ENCODE measurements at places on chromosomes 4 and X. TPM values are rescaled to one million over a fixed set of nuclear protein-coding genes. Genes with fewer than 3 reads are reported as not detected.

FRMD7 gene
- total RNA-seq = 0.44 TPM

GPR34 gene
- total RNA-seq = not detected

DCX gene
- not detected for total RNA-seq

FAM47E gene
- total RNA-seq = 0.55 TPM

ATP1B4 gene
- total RNA-seq = not detected

GAGE13 gene
- total RNA-seq = not detected

ARR3 gene
- total RNA-seq = not detected

DNA sequence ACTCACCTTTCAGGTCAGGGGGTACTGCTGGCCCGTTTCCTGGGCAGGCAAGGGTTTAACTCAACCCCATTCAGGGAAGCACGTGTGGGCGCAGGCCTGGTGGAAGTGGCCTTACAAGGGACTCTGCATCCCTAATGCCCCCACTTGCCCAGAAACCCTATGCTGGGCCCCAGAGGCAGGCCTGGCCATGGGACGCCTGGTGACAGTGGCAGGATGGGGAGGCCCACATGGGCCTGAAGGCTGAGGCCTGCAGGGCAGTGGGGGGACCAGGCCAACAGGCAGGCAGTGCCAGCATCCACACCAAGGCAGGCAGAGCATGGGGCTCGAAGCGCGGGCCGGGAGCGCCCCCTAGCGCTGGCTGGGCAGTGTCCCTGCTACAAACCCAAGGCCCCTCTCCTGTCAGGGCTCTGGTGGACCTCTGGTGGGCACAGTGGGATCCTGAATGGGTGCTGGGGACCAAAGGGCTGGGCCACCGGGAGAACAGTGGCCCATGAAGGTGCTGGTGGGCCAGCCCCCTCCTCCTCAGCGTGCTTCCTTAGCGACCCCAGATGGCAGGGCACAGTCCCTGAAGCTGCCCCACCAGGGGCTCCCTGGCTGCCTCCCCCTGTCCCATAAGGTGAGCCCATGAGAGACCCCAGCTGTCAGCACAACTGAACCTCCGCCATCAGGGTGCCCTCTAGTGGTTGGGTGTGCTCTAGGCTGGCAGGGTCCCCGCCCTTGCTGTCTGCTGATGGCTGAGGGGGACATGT lies 16.8 kb downstream of the FGFR3 start:
- peak; percentile 93 for DNase-seq

GRCh38 chr4:118396881-118397622 lies 44.2 kb upstream of the PRSS12 start:
- DNase-seq = no peak

GRCh38 chr4:152257601-152258066 lies 278.3 kb downstream of the FBXW7 start:
- no peak for DNase-seq

DNA sequence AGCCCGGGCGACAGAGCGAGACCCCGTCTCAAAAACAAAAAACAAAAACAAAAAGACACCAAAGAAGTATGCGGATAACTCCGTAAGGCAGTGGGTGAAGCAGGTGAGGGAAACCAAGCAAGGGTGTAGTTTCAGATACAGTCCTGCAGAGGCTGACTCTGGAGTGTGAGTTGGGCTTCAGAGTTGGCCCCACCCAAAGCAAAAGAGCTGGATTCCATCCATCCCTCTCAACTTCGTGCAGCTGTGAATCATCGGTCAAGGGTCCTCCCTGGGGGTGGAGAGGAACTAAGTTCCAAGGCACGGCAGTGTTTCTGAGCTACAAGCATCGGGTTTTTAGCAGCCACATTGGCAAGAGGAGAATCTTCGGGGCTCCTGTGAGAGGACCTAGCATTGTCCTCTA lies 43.9 kb upstream of the FAM9A start:
- no peak for DNase-seq

- DNase-seq = no peak
Measured at GRCh38 chrX:107454302-107454701, 4.8 kb downstream of the FRMPD3 start.

DNA sequence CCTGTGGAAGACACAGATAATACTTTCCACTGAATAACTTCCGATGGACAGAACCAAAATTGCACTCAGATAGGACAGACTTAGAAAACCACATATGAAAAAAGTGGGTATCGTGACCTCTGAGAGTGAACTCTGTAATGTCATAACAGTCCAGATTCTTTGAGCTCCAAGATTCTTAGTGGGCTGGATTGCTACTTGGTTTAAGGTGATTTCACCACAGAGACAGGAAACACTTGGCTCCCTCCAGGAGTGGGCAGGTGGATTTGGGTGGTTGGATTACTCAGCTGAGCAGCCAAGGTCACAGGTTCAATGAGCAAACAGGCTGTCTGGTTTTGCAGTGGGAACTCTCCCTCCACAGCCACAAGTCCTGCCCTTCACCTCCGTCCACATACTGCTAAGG lies 126.0 kb downstream of the AFAP1 start:
- no peak for DNase-seq

DNA sequence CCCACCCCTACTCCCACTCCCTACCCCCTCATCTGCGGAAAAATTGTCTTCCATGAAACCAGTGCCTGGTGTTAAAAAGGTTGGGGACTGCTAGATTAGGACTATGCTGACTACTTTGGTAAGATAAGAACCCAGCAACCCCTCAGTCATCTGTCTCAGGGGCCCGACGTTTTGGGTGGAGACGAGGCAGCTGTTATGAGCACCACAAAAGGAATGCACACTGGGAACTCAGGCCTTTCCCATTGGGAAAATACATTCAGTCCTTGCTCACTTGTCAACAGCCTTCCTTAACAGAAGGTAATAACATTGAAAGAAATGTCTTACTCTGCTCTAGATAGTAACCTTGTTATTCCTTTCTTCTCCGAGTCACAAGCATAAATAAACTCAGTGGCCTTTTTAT lies 310.8 kb downstream of the AFF2 start:
- no peak for DNase-seq

GRCh38 chrX:83101961-83102360 lies 406.1 kb upstream of the POU3F4 start:
- no peak for DNase-seq

Measured in osteocyte (in vitro differentiated cells).